G401 (cell line): ENCODE measurements at places on chromosomes 4 and X.

DNA sequence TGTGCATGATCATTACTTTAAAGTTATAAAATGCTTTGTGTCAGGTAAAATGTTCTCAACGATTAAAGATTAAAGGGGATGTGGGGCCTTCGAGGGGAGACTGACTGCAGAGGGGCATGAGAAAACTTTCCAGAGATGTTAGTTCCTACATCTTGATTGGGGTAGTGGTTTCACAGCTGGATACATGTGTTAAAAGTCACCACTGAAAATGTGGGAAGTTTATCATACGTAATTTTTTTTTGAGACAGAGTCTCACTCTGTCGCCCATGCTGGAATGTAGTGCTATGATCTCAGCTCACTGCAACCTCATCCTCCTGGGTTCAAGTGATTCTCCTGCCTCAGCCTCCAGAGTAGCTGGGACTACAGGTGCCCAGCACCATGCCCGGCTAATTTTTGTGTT, 79.5 kb downstream of the RBM47 start:
- DNase-seq: no peak

- DNase-seq: no peak
Measured at GRCh38 chrX:9700555-9700954, 65.1 kb downstream of the GPR143 start.

DNA sequence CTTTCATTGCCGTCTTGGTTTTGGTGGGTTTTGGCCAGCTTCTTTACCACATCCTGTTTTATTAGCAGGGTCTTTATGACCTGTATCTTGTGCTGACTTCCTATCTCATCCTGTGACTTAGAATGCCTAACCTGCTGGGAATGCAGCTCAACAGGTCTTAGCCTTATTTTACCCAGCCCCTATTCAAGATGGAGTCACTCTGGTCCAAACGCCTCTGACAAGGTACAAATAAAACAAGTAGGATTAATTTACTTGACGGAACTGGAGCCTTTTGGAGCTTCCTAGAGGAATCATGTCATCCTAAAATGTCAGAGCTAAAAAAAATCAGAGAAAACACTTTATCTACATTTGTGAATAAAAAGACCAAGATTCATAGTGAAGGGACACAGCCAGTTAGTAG, 66.2 kb upstream of the ATXN3L start:
- DNase-seq: no peak

GRCh38 chr4:85919200-85919887, 440.5 kb downstream of the MAPK10 start:
- no peak for DNase-seq

DNA sequence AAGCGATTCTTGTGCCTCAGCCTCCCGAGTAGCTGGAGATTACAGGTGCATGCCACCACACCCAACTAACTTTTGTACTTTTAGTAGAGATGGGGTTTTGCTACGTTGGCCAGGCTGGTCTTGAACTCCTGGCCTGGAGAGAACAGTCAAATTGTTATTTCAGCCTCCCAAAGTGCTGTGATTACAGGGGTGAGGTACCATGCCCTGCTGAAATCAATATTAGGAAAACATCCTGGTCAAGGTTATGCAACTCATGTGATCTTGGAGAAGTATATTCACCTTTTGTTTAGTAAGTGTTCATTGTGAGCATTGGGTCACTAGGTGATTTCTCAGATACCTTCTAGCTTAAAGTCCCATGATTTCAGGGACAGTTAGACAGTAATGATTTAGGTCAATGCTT, 167.8 kb downstream of the AASDH start:
- no peak for DNase-seq

GRCh38 chrX:126065901-126066660, 100.0 kb downstream of the DCAF12L2 start:
- no peak for DNase-seq

- no peak for DNase-seq
Measured at GRCh38 chr4:99687120-99687519, 29.5 kb upstream of the C4orf54 start.

GRCh38 chrX:40938423-40938822, 146.8 kb upstream of the USP9X start:
- no peak for DNase-seq

DNA sequence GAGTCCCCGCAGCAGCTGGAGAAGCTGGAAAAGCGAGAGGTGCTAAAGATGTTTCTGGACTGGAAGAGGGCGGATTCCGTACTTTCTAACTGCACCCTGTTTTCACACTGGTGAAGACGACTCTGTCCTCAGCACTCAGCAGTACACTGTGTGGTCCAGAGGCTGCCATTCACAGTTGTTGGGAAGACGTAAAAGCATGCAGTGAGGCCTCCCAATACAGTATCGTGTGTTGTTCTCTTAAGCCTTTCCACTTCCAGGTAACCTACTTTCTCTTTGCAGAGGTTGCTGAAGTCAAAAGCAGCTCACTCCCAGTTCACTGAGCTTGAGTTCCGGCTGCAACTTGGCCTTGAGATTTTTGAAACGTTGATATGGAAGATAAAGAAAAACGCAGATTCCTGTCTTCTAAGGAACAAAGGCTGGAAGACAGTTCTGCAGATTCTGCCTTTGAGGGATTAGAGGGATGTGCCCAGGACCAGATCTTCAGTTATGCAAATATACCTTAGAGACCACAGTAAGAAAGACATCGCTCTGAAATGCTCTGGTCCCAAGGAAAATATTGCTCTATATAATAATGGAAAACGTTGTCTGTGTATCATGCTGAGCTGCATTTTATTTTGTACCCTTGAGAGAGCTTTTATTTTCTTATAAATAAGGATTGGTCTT, 540.9 kb downstream of the TRIML1 start:
- DNase-seq: no peak

- no peak for DNase-seq
Measured at GRCh38 chr4:85732124-85732523, 257.2 kb downstream of the ARHGAP24 start.

DNA sequence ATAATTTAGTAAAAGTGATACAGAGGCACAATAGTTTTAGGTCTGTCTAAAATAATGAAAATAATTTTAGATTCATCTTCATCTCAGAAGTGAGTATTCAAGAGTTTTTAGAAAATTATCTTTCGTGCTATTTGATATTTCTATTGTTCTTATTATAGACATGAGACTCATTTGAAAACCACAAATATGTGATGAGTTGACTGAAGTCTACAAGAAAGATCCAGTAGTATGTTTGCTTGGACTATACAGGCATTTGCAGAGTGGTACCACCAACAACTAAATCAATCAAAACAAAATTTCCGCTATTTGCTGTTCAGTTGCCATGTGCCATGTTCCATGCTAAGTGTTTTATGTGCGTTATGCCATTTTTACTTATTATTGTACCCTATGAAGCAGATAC, 1318.5 kb downstream of the STIM2 start:
- DNase-seq: no peak

DNA sequence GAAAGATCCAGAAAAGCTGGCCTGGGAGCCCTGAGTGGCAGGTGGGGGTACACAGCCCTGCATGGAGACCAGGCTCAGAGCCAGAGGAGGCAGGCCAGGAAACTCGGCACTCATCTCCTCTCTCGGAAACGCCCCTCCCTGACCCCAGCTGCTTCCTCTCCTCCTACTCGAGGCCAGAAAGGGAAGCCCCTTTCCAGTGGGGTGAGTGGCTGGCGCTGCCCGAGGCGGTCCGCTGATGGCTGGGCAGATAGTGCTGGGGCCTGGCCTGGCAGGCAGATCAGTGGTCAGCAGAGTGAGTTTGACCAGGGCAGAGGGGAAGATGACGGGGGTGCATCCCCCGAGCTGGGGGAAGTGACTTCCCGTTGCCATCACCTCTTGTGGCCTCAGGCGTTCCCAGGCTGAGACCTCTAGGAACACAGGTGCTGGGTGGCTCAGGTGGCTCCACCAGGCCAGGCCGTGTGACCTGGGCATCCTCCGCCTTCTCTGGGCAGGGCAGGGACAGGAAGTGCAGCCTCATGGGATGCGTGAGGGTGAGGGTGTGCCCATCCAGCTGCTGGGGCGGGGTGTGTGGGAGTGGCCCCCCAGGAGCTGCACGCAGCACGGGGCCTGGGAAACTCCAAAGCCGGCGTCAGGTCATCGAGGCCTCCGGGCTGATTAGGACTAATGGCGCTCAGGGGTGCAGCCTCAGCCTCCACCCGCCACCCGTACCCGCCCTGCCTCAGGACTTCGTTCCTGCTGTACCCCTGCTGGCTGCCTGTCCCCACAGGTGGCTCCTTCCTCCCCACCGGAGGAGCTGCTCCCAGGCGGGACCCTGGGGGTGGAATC, 5.7 kb downstream of the SH3BP2 start:
- no peak for DNase-seq

DNA sequence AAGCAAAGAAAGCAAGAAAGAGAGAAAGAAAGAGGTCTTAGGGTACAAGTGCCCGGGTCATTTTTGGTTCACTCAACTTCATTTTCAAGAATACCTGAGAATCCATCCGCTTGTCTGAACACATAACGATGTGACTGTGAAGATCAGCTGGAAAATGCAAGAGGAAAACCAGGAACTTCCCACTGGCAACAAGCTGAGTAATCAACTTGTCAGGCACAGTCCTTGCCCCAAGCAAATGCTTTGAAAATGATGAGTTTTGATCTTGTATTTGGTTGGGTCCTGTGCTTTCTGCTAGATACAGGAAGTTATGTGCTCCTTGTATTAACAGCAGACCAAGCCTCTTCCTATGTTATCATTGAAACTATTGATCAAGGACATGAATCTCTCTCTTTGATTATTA, 239.1 kb downstream of the ASMT start:
- DNase-seq: no peak

- no peak for DNase-seq
Measured at GRCh38 chr4:1896658-1896991, 25.4 kb downstream of the NSD2 start.

GRCh38 chrX:153968255-153968654, 3.4 kb downstream of the HCFC1 start:
- DNase-seq: no peak
